T-helper 17 cell (primary cell): ENCODE measurements at places on chromosomes 3 and 15.
A peak's percentile ranks its signal among the peaks of the same experiment; 100 is the strongest.

DNA sequence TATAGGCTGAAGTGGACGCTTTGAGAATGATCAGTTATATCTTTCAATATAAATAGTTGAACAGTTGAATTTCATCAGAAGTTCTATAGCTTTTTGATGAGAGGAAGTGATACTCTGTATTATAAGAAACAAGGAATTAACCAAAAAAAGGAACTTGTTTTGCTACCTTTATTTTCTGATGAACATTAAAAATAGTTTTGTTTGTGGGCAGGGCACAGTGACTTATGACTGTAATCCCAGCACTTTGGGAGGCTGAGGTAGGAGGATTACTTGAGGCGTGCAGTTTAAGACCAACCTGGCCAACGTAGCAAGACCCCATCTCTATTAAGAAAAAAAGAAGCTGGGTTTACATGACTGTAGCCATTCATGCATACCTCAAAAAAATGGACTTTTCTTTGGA lies 16.7 kb downstream of the BLOC1S6 start:
- no peak for DNase-seq

- DNase-seq, result no peak
Observed at GRCh38 chr15:55907797-55908196, 85.6 kb downstream of the NEDD4 start.

GRCh38 chr15:65201918-65202317 lies 9.4 kb downstream of the CILP start:
- DNase-seq, result no peak

DNA sequence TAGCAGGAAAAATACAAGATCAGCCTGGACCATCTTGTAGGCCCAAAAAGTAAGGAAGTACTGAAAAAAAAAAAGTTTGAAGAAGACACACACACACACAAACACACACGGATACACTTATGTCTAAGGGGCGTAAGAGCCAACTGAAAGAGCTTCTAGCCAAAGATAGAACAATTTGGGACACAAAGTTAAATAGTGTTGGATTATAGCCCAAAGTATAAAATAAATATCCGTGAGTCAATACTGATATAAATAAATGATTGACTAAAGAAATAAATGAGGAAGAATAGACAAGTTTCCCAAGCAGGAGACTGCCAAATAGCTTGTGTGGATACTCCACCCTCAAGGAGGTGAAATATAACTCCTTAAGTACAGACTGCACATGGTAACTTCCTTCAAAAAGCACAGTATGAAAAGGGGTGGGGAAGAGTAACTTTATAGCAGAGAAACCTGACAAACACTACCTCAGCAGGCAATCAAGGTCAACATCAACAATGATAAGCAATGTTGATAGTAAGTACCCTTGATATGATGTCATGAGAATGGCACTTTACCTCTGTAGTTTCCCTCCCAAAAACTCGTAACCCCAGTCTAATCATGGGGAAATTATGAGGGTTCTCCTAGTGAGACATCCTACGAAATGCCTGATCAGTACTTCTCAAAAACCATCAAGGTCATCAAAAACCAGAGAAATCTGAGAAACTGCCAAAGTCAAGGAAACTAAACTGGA lies 187.3 kb upstream of the ATP11B start:
- DNase-seq, result no peak

DNA sequence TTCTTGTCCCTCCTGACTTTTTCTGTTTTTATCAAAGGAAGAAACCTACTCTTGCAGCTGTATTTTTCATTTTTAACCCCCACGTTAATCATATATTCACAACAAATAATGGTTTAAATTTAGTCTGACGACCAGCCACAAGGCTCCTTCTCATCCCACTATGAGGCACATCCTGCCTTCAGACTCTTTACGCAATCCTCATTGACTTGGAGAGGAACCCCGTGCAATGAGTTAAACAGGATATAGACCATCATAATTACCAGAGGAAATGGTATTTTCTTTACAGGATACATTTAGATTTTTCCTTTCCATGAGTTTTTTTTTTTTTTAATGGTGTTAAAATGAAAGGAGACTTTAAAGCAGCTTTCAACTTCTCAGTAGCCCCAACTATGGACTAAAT lies 68.5 kb downstream of the WWTR1 start:
- no peak for DNase-seq

- DNase-seq, result no peak
Observed at GRCh38 chr3:181921220-181921619, 209.5 kb downstream of the SOX2 start.

DNA sequence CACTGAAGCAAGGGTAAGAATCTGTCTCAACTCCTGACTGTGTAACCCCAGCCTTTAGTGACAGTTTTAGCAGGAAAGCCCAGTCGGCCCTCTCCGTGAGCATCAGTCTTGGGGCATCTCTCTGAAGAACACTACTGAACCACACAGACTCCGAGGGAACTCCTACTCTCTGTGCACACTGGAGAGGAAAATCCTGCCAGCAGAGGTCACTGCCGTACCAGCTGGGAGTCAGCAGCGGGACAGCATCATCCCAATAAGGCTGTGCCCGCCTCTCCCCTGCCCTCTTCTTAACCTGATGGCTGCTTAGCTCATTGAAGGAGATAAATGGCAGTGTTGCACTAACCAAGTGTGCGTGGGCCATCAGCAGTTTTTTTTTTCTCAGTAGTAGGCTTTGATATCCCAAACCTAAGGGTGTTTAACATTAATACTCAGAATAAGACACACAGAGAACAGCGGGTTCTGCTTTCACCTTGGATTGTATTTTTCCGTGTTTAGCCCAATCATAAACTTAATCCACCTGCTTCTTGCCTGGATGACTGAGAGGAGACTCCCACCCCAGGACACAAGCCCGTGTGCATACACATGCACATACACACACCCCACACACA lies 26.6 kb upstream of the RASA2 start:
- peak; percentile 61 for DNase-seq

DNA sequence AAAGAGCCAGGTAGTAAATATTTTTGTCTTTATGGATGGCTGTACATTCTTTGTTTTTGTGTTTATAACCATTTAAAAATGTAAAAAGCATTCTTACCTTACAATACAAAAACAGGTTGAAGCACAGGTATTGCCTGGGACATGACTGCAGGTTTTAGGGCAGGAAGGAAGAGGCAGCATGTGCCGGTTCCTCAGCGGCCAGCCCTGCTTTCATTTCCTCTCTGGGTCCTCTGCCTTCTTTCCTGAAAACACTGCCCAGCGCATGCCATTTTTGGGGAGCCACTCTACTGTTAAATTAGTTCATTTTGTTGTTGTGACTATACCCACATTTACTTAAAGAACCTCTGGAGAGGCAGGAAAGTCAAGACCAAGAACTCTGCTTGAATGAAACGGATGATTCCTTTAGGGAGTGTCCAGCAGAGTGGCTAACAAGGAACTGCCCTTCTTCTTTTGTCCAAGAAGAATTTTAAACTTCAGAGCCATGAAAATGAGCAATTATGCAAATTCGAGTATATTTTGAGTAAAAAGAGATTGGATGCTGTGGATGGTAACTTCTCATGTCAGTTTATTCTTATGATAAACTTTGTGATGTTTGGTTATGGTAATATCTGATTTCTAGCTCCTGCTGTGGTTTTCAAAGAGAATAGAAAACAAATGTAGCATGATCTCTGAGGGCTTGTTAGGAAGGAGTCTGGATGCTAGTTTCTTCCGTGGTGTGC lies 52.7 kb downstream of the SACM1L start:
- DNase-seq, result no peak

- DNase-seq, result peak; percentile 67
Observed at GRCh38 chr3:120795017-120795648, 52.6 kb downstream of the GTF2E1 start.

GRCh38 chr3:69896095-69896494 lies 103.4 kb upstream of the SAMMSON start:
- DNase-seq, result no peak

- DNase-seq, result no peak
Observed at GRCh38 chr3:27079427-27080257, 289.5 kb downstream of the NEK10 start.

- no peak for DNase-seq
Observed at GRCh38 chr15:42071717-42072116, 22.6 kb downstream of the PLA2G4D start.

DNA sequence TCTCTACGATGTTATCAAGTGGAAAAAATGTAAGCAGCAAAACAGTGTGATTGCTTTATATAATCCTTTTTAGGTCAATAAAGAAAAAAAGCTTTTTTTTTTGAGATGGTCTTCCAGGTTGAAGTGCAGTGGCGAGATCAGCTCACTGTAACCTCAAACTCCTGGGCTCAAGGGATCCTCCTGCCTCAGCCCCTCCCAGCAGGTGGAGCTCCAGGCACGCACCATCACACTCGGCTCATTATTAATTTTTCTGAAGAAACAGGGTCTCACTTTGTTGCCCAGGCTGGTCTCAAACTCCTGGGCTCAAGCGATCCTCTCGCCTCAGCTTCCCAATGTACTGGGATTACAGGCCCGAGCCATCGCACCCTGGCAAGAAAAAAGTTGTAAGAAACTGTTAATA lies 17.3 kb downstream of the RNF168 start:
- no peak for DNase-seq

DNA sequence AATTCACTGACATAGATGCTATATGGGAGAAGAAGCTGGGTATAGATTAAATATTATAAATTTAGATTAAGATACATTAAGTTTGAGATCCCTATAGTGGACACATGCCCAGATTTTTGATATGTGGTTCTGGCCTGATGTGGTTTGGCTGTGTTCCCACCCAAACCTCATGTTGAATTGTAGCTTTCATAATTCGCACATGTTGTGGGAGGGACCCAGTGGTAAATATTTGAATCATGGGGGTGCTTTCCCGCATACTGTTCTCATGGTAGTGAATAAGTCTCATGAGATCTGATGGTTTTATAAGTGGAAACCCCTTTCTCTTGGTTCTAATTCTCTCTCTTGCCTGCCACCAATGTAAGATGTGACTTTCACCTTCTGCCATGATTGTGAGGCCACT lies 189.4 kb upstream of the CD96 start:
- DNase-seq, result no peak

- DNase-seq, result no peak
Observed at GRCh38 chr3:127363891-127364290, 76.0 kb upstream of the PRR20G start.

- DNase-seq, result no peak
Observed at GRCh38 chr15:28068930-28069329, 30.2 kb downstream of the OCA2 start.

- DNase-seq, result no peak
Observed at GRCh38 chr15:79243723-79244122, 38.8 kb upstream of the ANKRD34C start.

DNA sequence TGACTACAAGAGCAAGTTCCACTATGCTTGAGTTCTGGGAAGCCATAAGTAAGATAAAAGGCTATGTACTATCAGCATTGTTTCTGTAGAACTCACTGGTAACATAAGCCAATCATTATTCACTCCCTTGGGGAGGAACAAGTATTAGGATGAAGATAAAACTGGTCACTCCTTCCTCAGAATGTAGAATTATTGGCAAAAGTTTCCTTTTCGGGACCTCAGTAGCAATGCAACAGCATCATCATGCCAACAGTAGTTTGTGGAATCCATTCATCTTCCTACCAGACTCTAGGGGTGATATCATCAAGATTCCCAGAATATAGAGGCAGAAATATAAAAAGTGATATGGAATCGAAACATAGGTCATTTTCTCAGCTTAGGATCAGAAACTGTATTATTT lies 209.5 kb downstream of the PLOD2 start:
- no peak for DNase-seq

GRCh38 chr3:179796421-179796820 lies 143.6 kb downstream of the USP13 start:
- DNase-seq, result no peak

DNA sequence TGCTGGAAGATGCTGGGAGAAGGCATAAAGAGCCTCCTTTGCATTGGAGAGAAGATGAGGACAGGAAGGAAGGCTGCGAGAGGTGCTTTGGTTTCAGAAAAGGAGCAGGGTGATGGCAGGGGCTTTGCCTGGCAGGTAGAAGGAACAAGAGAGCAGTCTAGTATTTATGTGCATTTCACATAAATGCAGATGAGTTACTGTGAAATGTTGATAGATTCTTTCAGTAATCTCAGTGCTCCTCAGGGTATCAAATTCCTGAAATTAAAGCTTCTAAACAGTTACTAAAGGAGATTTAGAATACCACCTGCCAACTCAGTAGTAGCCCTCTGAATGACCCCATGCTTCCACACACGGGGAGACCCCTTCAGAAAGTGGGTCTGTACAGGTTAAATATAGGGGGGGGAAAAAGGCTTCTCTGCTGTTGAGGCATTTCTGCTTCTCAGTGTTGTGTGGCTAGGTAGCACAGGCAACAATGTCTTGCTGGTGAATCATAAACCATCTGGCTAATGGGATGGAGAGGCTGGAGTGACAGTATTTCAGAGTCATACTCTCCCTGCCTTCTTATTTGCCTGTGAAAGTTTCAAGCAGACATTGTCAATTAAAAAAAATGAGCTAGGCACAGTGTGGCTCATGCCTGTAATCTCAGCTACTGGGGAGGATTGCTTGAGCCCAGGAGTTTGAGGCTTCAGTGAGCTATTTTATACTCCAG lies 14.3 kb upstream of the FBXL22 start:
- DNase-seq, result no peak

DNA sequence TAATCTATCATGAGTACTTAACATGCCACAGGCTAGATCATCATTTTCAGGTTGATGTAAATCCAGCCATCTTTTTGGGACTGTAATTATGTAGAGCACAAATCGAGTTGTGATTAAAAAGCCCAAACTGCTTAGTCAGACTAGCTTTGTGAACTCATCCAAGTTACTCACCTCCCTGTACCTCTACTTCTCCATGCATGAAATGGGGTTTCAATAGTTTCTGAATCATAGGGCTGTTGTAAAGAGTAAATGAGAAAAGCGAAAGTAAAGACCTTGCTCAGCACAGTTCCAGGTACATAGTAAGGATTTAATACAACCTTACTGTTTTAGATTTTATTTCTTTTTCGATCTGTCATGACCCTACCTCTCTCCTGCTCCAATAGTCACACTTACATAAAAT lies 85.6 kb upstream of the GAP43 start:
- no peak for DNase-seq

- DNase-seq, result no peak
Observed at GRCh38 chr3:3801494-3801841, 2.2 kb downstream of the LRRN1 start.

GRCh38 chr3:150520408-150520807 lies 25.9 kb downstream of the SERP1 start:
- DNase-seq, result no peak
